Fibroblast of the conjunctiva (primary cell): ENCODE measurements at places on chromosomes 16 and 17.

GRCh38 chr16:28011971-28012445, 51.5 kb downstream of the GSG1L start:
- DNase-seq, result no peak

DNA sequence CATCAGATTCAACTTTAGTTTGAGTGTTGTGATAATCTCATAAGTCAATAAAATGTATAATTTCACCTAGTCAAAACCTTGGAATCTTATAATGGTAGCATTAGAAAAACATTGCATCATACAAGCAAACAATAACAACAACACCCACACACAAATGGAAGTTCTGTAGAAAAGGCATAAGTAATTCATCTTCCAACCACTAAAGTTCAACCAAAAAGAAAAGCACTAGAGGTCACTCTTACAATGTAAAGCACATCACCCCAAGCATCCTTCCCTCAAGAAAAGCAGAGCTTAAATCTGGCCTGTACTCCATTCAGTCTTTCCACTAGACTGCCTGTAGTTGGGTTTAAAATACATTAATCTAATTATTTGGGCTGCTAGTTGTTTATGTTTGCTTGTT, 1.8 kb downstream of the CNTNAP4 start:
- DNase-seq, result peak; percentile 63

- no peak for DNase-seq
Measured at GRCh38 chr17:57532556-57532955, 212.5 kb downstream of the CCDC182 start.

- DNase-seq, result peak; percentile 39
Measured at GRCh38 chr17:67528751-67529436, 151.8 kb downstream of the PITPNC1 start.

DNA sequence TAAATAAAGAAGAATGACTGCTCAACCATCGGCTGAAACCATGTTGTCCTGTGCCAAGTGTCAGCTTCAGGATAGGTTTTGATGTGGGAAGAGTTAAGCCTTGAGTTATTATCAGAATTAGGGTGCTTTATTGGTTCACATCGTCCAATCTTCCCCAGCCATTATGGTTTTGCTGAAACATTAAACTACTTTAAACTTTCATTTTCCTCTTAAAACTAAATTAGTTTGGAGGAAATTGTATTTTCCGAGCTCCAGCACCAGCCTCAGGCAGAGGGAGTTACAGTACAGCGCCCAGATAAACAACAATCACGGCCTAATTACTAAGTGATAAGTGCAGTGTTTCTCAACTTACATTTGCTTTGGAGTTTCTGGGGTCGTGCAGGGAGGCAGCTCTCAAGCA, 80.2 kb downstream of the TMEM114 start:
- no peak for DNase-seq

DNA sequence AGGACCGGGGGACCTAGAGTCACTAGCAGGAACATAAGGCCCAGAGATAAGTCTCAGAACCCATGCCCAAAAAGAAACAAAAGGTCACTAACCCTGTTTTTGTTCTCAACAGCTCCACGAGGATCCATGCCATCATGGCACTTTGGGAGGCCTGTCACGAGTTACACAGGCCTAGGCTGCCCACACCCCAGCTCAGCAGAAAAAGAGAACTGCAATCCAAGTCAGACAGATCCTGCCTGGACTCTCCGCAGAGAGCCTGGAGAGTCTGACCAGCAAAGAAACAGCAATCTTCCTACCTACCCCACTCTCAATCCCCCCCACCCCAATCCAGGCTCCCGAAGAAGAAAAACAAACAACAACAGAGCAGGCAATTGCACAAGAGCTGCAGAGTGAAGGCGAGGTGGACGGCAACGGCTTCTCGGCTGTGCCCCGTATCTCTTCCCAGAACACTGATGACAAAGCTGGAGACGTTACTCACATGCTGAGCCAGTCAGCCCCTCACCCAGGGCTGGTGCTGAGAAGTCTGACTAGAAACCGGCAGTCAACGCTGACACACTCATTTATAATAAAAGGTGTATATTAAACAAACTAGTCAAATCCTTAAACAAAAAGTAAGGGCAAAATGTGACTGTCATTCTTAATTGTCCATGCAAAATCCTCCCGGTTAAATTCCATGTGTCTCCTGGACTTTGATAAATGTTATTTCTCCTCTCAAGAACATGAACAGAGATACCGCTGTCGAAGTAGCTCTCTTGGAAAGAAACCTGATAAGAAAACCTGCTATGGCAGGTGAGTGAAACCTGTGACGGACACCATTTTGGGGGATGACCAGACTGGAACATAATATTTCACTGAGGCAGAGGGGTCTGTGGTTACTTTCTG, 89.3 kb downstream of the SMG6 start:
- DNase-seq, result no peak

GRCh38 chr17:17668775-17669579, 12.3 kb upstream of the RAI1 start:
- no peak for DNase-seq

DNA sequence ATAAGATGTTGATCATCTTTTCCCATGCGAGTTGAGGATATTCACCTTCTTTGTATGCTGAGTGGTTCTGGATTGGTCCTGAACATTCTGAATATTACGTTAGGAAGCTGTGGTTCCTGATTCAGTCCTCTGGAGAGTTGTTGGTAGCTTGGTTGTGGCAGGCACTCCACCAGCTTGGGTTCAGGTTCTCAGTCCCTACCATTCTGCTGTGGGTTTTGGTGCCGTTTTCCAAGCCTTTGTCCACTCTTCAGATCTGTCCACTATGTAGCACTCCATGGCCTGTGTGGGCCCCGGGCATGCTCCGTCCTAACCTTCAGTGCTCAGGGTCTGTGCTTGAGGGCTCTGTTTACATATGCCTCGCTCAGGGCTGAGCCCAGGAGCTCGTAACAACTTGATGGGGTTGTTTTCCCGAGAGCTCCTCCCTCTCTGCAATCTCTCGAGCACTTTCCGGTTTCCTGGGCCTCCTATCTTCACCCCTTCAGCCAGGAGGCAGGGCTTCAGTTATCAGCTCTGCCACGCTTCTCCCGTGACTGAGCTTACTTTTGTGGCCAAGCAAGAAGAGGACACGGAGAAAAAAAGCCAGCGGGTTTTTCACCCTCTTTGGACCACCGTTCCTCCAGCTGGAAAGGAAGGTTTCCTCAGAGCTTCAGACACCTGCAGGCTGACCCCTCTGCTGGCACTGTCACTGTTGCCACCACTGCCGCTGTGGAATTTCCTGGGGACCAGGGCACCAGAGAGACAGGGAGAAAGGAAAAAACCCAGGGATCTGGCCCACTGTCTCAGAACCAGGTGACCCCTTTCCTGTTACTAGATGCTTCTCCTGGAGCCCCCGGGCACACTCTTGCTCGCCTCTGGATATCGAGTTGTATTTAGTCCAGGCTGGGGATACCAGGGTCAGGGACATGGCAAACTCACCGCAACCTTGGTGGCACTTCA, 19.6 kb downstream of the KIAA0513 start:
- no peak for DNase-seq

DNA sequence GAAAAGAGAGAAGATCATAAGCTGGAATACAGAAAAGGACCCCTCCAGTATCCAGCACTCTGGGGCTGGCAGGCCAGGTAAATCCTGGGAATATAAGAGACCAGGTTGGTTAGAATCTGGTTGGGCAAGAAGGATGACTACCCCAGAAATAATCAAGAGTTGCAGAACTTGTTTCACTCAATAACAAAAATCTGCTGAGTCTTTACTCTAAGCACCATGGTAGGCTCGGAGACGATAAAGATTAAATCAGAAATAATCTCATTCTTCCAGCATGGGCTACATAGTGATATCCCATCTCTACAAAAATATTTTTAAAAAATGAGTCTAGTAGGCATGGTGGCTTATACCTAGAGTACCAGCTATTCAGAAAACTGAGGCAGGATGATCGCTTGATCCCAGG, 138.0 kb upstream of the KCNJ16 start:
- no peak for DNase-seq

- no peak for DNase-seq
Measured at GRCh38 chr16:85614338-85615013, 1.4 kb downstream of the GSE1 start.

GRCh38 chr16:3465911-3466584, 22.6 kb downstream of the NAA60 start:
- no peak for DNase-seq

GRCh38 chr17:28907709-28908475, 5.0 kb upstream of the DHRS13 start:
- DNase-seq, result no peak

- DNase-seq, result no peak
Measured at GRCh38 chr16:54370278-54371040, 83.9 kb upstream of the IRX3 start.

DNA sequence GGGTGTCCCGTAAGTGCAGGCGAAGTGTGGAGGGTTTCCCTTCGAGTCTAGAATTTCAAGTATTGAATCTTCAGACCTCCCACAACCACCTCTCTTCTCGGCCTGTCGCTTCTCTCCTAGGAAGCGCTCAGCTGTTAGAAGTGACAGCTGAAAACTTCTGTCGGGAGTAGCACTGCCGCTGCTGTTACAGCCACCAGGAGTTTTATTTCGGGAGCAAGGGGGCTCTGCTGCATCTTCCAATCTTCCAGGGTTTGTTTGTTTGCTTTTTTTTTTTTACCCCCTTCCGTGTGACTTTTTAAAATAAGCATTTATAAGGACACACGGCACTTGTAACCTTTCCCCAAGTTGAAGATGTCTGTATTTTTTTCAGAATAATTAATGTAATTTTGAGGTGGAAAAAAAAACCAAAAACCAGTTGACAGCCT, 767 bp downstream of the RPS6KB1 start:
- DNase-seq, result no peak

DNA sequence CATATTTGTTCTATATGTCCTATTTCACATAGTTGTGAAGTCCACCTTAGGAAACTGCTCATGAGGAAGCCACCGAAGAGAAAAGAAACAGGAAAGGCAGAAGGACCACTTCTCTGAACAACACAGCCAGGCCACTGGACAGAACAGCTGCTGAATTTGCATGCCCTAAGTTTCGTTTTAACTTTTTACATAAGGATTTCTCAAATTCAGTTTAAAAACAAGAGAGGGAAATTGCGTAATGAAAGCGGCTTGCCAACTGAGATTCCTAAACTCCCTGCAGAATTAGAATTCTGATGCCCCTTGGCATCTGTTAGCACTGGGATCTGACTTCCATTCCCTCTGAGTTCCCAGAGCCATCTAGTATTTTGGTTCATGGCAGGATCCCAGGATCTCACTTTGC, 5.0 kb upstream of the CCL8 start:
- DNase-seq, result peak; percentile 79

- DNase-seq, result peak; percentile 66
Measured at GRCh38 chr17:13393841-13394710, 207.7 kb downstream of the HS3ST3A1 start.

- no peak for DNase-seq
Measured at GRCh38 chr17:34114174-34114573, 140.9 kb upstream of the CCL2 start.

GRCh38 chr16:595094-595528, 5.2 kb downstream of the RAB40C start:
- no peak for DNase-seq

DNA sequence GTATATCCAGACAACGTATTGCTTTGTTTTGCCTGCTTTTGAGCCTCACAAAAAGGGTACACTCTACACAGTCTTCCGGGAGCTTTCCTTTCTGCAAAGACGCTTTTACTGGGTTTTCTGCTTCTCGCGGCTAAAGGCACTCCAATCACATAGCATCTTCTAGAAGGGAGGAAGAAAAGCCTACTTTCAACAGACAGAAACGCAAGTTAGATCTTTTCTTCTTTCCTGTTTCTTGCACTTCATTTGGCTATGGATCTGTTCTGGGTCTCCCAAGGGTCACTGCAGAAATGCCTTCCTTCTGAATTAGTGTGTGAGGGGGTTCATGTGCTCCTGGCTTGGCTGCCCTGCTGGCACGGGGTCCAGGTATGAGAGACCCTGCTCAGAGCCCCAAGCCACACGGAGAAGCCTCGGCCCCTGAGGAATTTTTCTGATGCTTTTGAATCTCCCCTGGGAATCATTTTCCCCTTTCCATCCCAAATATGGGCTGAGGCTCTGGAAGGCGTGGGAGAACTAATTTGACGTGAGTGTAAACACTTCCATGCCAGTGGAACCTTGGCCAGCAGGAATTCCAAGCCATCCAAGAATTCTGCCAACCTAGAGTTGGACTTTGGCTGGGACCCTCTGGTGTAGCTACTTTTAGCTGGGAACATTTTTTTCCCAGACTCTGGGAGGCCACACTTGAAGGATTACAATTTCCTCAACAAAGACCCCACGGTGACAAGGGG, 49.6 kb upstream of the NKD1 start:
- DNase-seq, result no peak

GRCh38 chr17:1071103-1071825, 74.3 kb downstream of the TIMM22 start:
- DNase-seq, result no peak

DNA sequence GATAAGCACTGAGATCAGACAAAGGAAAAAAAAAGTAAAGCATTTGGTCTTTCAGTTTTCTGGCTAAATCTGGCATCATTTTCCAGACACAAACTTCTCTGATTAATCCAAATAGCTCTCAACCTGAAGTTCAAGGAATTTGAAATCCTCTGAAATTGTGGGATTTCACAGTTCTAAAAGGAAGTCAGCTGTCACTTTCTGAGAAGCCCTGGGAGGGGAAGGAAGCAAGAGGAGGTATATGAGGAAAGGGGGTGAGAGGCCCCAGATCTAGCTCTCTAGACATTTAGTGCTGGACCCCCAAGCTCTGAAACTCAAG, 17.5 kb upstream of the HOXB9 start:
- no peak for DNase-seq

- peak; percentile 86 for DNase-seq
Measured at GRCh38 chr16:70251629-70252354, at the start of gene EXOSC6. EXOSC6 (minus strand) TSS chr16:70251940; CDS start chr16:70251900, 40 bp downstream.

GRCh38 chr16:79436885-79437284, 163.7 kb downstream of the MAF start:
- no peak for DNase-seq

DNA sequence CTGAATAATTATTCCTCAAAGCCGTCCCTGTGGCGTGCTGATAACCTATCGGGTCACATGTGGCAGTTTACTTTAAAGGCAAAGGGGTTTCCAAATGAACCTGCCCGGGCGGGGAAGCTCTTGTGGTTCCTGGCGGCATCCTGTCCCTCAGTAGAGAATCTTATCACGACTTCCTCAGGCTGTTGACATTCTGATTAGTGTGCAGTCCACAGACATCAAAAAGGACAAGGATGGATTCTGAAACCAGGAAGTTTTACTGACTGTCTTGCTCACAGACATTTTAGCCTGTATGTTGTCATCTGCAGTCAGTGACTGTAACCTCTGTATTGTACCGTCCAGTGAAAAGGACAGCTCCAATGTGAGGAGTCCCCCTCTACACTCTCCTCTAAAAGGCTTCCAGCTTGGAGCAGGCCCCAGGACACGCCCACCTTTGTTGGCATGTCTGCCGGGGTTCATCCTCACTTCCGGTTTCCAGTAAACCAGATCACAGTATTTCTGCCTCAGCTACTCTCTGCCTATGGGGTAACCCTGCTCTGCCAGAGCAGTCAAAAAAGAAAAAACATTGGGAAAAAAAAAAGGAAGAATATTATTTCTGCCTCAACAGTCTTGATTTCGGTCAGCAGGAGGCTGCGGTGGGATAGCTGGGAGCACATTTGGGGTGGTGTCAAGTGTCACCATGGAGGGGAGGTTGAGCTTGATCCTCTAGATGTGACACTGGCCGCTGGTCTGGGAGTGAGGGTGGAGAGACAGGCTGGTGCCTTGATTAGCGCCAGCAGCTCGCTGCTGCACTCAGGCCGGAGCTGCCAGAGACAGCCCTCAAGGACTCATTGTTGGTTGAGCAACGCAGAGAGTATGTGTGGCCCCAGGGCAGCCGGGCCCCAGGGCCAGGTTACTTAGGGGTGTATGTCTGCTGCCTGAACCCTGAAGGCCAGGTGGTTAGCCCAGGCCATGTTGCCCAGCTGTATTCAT, 89.0 kb upstream of the DNAH17 start:
- DNase-seq, result no peak
